ENCODE measurements at places on chromosomes 4 and X. TPM values are rescaled to one million over a fixed set of nuclear protein-coding genes. Genes with fewer than 3 reads are reported as not detected.

RGN gene
- polyA plus RNA-seq: 21.0 TPM

MAGEB10 gene
- not detected for polyA plus RNA-seq

PRR27 gene
- not detected for polyA plus RNA-seq

PSAPL1 gene
- polyA plus RNA-seq: not detected

TEX13C gene
- not detected for polyA plus RNA-seq

GUCY1B1 gene
- polyA plus RNA-seq: 81.6 TPM

Data from Purkinje cell (primary cell).